ENCODE measurements at places on chromosomes 3 and 15. TPM values are rescaled to one million over a fixed set of nuclear protein-coding genes. Genes with fewer than 3 reads are reported as not detected.
A peak's percentile ranks its signal among the peaks of the same experiment; 100 is the strongest.

GRCh38 chr15:83106994-83107840 is at the start of gene TM6SF1:
Gene TM6SF1, plus strand, starts transcription at chr15:83107645. Its CDS starts 36 bp downstream, at chr15:83107681.
- DNase-seq = peak; percentile 10

- DNase-seq = no peak
Measured at GRCh38 chr3:167830007-167830406, 94.5 kb downstream of the SERPINI1 start.

GOLGA6L10 gene
- 2.3 TPM for total RNA-seq

GRCh38 chr15:41567862-41568261 is 8.8 kb downstream of the TYRO3 start:
- DNase-seq = no peak
